RPMI8226 (cell line): ENCODE measurements at places on chromosomes 7 and 10.
A peak's percentile ranks its signal among the peaks of the same experiment; 100 is the strongest.

- no peak for DNase-seq
Observed at GRCh38 chr7:105897999-105898398, 21.6 kb upstream of the ATXN7L1 start.

DNA sequence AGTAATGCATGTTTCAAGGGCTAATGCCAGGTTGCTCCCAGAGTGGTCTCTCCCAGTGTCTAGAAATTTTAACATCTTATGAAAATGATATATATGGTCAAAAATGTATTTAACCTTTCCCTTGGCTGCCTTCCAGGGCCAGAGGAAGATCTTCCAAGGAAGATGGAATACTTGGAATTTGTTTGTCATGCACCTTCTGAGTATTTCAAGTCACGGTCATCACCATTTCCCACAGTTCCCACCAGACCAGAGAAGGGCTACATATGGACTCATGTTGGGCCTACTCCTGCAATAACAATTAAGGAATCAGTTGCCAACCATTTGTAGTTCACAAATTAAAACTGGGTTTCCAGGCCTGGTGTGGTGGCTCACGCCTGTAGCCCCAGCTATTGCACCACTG is 9.0 kb downstream of the GATAD1 start:
- DNase-seq = no peak

DNA sequence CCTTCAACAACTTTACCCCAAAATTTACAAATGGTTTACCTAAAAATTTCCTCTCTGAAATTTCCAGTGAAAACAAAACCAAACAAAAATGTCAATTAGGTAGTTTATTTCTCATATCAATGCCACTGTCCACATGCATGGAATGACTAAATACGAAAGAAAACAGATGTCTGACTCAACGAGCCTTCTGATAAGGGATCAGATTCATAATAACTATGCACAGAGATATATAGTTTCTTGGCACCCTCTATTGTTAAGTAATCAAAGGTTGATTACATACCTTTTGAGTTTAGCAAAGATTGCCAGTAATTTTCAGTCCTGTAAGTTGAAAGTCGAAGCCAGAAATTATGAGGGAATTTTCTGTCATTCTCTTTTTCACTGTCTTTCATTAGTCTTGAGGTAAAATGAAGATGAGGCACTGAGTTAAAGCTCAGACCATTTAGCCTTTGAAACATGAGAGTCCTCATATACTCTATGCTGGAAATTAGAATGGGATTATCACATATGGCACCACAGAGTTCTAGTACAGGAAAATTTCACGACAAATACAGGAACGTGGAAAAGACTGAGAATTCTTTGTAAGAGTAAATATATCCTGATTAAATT is 519.1 kb upstream of the ANKRD30A start:
- no peak for DNase-seq

GRCh38 chr7:51027106-51027934 is 244.6 kb upstream of the GRB10 start:
- DNase-seq = no peak

GRCh38 chr7:130154131-130154500 is 51.1 kb downstream of the TMEM209 start:
- peak; percentile 96 for DNase-seq

- peak; percentile 64 for DNase-seq
Observed at GRCh38 chr7:113142385-113143119, 24.2 kb upstream of the SMIM30 start.

GRCh38 chr10:58266003-58266825 is 1.5 kb downstream of the IPMK start:
- DNase-seq = peak; percentile 34

- no peak for DNase-seq
Observed at GRCh38 chr7:151769188-151769821, 107.6 kb downstream of the PRKAG2 start.

DNA sequence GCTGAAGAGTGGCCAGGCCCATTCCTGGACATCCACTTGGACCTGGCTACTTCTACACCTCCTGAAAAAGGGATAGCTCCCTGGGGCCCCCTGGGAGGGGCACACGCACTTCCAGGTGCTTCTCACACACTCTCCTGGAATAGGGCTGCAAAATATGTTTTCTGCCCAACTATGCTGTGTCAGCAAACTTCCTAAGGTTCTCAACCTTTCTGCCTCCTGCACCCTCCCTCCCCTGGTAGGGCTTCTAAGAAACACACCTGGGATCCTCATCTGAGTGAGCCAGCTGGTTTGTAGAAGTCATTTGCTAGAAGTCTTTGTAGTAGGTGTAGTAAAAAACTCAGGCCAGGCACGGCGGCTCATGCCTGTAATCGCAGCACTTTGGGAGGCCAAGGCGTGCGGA is 136.5 kb downstream of the ZMYND11 start:
- DNase-seq = peak; percentile 58

DNA sequence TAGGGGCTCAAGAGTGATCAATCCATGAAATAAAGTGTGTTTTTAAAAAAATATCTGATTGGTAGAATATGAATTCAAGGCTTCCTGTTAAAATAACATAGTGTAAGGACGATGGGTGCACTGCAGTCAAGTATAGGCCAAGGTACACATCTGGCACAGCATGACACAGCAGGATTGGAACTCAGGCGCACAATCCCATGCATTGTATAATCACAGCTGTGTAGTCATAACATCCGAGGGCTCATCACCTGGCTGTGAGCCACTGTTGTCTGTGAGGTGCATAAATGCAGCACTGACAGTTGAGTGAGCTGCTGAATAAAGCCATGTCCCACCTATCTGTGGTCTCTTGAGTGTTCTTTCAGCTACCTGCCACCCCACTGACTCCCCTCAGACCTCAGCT is 142.3 kb upstream of the HPS1 start:
- DNase-seq = no peak

GRCh38 chr10:50511492-50512213 is 112.1 kb downstream of the SGMS1 start:
- no peak for DNase-seq

- peak; percentile 82 for DNase-seq
Observed at GRCh38 chr7:68434857-68435256, 1163.4 kb upstream of the AUTS2 start.

GRCh38 chr10:48807791-48808470 is 123.3 kb downstream of the WDFY4 start:
- DNase-seq = no peak

GRCh38 chr7:101671371-101672356 is 42.6 kb upstream of the MYL10 start:
- DNase-seq = no peak

DNA sequence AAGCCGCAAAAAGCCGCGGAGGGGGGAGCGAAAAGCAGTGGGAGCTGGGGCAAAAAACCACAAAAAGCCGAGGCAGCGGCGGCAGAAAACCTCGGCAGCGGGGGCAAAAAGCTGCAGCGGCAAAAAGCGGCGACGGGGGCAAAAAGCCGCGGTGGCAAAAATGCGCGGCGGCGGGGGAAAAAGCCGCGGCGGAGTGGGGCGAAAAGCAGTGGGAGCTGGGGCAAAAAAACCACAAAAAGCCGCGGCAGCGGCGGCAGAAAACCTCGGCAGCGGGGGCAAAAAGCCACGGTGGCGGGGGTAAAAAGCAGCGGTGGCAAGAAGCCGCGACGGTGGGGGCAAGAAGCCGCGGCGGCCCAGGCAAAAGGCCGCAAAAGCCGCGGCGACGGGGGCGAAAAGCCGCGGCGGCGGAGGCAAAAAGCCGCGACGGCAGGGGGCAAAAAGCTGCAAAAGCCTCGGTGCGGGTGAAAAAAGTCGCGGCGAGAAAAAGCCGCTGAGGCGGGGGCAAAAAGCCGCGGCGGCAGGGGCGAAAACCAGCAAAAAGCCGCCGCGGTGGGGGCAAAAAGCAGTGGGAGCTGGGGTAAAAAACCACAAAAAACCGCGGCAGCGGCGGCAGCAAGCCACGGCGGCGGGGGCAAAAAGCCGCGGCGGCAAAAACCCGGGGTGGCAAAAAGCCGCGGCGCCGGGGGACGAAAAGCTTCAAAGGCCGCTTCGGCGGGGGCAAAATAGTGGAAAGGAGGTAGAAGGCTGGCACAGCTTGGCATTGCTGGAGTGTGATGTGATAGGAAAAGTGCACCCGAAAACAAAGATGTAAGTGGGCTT is 135.9 kb downstream of the ZNF92 start:
- peak; percentile 48 for DNase-seq

DNA sequence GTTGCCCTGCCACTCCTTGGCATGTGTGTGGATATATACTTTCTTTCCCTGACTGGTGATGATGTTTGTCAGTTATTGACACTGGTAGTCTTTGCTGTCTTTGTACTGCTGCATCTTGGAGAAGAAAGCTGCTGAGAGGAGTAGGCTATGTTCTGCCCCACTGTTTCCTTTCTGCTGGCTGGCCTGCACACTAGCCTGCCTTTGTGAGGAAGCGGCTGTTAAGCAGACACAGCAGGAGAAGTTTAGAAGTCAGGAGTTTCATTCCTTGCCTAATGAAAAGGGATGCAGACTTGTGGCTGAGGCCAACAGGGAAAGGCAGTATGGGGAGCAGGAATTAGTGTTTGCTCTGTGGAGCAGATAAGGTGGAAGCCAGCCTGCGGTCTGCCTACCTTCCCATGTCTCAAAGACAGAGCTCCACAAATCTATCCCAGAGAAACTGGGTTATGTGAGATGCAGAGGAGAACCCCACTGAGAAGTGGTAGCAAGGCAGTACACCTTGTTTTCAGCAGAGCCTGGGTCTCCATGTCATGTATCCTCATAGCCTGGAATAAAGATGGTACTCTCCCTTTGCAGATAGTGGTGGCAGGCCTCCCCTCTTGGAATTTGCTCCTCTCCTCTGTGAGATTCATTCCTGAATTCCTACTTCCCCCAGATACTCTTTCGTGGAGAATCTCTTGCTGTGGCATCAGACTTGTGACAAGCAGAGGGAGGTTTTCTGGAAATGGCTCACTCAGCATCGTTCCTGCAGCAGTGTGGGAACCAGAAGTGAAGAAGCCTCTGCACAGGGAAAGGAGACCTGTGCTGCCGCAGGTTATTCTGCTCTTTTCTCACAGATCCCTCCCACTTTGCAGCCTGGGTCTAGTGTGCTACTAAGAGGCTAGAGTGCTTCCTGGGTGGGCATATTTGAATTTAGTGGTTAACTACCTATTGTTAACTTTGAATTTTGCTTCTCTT is 130.2 kb downstream of the LRRC4 start:
- DNase-seq = no peak

- no peak for DNase-seq
Observed at GRCh38 chr10:54985732-54986131, 184.7 kb upstream of the PCDH15 start.

- DNase-seq = no peak
Observed at GRCh38 chr10:92847202-92847864, 987 bp upstream of the EXOC6 start.

- DNase-seq = no peak
Observed at GRCh38 chr7:157610671-157611295, 274.0 kb downstream of the DNAJB6 start.

- DNase-seq = no peak
Observed at GRCh38 chr10:103568505-103568904, 75.0 kb downstream of the NEURL1 start.

GRCh38 chr10:89785095-89785494 is 83.7 kb downstream of the KIF20B start:
- no peak for DNase-seq

- DNase-seq = peak; percentile 71
Observed at GRCh38 chr7:35035511-35035961, 1.7 kb downstream of the DPY19L1 start.

DNA sequence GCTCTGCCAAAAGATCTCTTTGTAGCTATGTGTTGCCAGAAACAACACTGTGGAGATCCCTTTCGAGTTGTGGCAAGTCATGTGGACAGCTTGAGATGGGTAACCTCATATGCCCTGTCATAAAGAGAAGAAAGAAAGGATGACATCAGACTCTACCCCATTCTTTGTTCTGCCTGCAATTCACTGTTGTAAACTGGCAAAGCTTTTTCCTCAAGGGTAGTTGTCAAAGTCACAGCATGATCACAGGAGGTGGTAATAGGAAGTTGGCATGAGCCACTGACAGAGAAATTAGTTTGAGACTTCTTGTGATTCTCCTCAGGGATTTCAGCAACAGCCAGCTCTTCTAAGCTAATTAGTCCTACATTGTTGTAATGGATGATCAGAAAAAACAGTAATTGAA is 19.4 kb upstream of the MINDY3 start:
- DNase-seq = no peak

DNA sequence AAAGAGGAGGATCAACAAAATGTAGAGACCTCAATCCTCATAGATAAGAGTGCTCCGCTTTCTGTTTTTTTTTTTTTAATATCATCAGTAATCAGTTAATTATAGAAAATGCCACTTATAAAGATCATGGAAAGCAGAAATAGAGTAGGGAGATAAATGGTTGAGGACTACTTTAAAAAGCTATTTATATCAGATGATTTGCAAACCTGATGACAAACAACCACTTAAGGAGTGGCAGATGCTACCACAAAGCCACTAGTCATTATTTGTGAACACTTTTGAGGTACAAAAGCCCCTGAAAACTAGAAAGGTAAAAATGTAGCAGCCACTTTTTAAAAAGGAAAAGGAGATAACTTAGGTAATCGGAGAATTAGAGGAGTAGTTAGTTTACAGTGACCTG is 99.0 kb upstream of the CYP26C1 start:
- DNase-seq = no peak

- no peak for DNase-seq
Observed at GRCh38 chr7:100087055-100087750, 1.6 kb upstream of the COPS6 start.

DNA sequence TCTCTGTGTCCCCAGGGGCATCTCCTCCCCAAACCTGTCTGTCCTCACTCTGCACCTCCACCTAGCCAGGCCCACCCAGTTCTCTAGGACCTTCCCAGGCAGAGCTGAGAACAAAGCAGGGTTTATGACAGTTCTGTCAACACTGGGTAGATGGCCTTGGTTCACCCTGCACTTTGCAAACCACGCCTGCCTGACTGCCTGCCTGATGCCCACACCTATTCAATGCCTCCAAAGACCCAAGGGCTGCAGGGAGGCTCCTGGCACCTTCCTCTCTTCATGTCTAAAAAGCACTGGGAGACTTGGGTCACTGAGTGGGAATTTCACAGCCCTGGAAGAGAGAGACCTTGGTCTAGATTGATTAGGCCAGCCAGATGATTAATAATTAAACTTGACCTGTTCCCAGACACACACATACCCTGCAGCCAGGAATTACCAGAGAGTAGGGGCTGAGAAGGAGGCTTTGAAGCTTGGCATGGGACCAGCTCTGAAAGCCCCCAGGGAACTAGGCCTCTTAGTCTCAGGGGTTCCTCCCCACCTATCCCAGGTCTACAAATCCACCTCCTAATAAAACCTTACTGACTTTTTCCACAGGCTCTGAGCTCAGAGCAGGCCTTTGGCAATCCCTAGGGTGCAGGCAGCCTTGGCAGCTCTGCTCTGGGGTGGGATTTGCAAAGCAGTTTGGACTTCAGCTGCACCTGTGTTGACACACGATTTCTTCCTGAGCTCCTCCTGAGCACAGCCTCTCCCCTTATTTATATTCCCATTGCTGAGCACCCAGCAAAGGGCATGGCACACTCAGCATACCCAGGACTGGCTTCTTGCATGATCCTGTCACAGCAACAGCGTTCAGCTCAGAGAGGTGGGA is 25.7 kb upstream of the PDCD4 start:
- no peak for DNase-seq
